ENCODE measurements at places on chromosomes 5 and 9.

GRCh38 chr9:935348-935965, 41.0 kb upstream of the DMRT3 start:
- DNase-seq: no peak

DNA sequence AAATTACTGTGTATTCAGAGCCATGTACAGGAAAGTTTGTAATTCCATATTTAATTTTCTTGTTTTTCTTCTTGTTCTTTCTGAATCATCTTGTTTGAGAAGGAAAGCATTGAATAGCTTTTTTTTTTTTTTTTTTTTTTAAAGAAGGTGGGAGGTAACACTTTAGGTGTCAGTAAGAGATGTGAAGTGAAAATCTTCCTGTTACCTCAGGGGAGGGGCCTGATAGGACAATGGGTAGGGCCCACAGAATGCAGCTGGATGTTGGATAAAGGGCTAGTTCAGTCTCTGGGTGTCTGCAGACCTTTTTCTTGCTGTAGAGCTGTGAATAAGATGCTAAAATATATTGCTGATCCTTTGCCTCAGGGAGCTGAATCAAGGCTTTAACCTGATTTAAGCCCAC, 317.4 kb downstream of the MAN2A1 start:
- no peak for DNase-seq

- DNase-seq: no peak
These were observed 2.3 kb upstream of the OTP start for GRCh38 chr5:77640589-77641396.

DNA sequence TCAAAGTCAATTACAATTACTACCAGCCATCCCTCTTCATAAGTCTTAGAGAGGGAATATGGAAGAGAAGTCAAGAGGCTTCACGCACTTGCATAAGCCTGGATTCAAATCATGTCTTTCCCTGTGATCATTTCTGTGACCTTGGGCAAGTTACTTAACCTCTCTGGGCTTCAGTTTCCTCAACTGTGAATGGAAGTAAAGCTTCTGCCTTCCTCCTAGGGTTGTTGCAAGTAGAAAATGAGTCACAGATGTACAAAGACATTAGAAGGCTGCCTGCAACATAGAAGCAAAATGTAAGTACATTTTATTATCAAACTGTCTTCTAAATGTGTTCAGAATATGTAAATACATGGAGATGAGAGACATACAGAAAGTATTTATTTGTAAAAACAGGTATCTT, 42.3 kb upstream of the SEMA6A start:
- DNase-seq: no peak

GRCh38 chr9:91082731-91083130, 279.0 kb downstream of the AUH start:
- DNase-seq: no peak

Data from T-helper 1 cell (primary cell).